ENCODE measurements at places on chromosomes 1 and 21.
A peak's percentile ranks its signal among the peaks of the same experiment; 100 is the strongest.

DNA sequence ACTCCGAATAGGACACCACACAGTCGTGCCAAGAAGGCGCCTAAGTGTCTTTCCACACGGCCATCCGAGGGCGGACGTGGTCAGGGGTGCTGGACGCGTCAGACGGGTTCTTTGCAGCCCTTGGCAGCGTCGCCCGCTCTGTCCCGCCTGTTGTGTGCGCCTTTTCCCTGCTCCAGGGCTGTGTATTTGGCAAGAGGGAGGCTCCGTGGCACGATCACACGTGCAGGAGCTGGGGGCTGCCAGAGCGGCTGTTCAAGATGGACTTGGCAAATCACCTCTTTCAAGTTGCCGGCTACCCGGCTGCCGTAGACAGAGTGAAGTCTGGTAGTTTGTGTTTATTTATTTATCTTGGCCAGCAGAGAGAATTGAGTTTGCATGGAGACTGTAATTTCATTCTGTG lies 31.9 kb downstream of the PRKCZ start:
- no peak overlapping the region for H3K4me3 ChIP-seq
- H3K36me3 ChIP-seq, result peaks cover 14% of the 10 kb centered on the region
- H3K27me3 ChIP-seq, result no peaks in the 10 kb centered on the region
- DNase-seq, result no peak
- no peaks in the 10 kb centered on the region for H3K4me1 ChIP-seq

GRCh38 chr1:62882201-62883104 lies 98.5 kb downstream of the ATG4C start:
- no peak for DNase-seq
- H3K36me3 ChIP-seq, result no peaks in the 10 kb centered on the region
- peaks cover 13% of the 10 kb centered on the region for H3K27me3 ChIP-seq
- H3K27ac ChIP-seq, result no peak overlapping the region
- H3K4me1 ChIP-seq, result no peaks in the 10 kb centered on the region

DNA sequence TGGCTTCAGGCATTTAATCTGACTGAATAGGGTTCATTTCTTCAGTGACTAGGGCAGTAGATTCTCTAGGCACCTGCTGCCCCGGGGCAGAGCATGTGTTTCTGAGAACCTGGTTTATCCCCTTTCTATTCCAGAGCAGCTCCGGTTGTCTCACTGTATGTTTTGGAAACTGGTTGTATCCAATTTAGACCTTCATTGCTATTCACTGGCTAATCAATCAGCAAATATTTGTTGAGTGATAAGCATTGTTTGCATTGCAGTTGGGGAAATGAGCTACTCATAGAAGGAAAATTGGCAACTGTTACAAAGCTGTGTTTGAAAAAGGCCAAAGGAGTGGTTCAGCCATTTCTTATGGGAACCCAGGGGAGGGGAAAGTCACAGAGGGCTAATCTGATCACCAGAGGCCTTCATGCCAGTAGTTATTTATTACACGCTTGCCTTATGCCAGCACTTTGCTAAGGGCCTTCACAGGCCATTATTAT lies 2.9 kb downstream of the QSOX1 start:
- no peak overlapping the region for H3K4me3 ChIP-seq
- peaks cover 17% of the 10 kb centered on the region for H3K36me3 ChIP-seq
- no peak for DNase-seq
- H3K4me1 ChIP-seq, result peaks cover 20% of the 10 kb centered on the region
- peak overlapping the region; percentile 85 for H3K27ac ChIP-seq

DNA sequence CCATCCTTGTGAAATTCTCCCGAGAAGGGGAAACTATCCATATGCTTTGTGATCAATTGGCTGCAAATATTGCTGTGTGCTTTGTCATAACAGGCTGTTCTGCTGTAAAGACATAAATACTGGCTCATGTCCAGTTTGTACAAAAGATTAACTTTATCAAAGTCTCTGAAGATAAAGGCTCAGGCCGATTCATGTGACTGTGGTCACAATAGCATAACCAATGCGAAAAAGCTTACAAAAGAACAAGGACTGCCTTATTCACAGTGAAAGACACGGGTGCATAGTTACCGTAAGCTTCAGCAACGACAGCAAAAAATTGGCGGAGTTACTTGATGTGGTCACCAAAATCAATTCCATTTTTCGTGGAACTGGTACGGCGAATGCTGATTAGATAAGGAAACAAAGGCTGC lies 173.6 kb upstream of the CHRM3 start:
- no peaks in the 10 kb centered on the region for H3K36me3 ChIP-seq
- no peaks in the 10 kb centered on the region for H3K4me1 ChIP-seq
- no peaks in the 10 kb centered on the region for H3K27me3 ChIP-seq
- no peak overlapping the region for H3K27ac ChIP-seq

- H3K27me3 ChIP-seq, result no peaks in the 10 kb centered on the region
- H3K36me3 ChIP-seq, result peaks cover 88% of the 10 kb centered on the region
- H3K27ac ChIP-seq, result no peak overlapping the region
Observed at GRCh38 chr1:51792864-51793263, 85.7 kb downstream of the NRDC start.

DNA sequence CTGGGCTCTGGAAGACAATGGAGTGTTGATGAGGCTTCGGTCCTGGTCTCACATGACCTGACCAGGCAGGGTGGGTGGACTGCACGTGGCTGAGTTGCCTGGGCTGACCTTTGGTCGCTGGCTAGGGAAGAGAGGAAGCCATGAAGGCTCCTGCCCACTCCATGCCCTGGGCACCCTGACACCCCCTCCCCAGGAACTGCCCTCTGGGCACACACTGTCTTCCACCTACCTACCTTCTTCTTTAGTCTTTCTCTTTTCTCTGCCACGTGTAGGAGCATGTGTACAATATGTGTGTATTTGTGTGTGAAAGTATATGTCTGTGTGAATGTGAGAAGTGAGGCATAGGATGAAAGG lies 15.1 kb downstream of the POU3F1 start:
- no peaks in the 10 kb centered on the region for H3K36me3 ChIP-seq
- no peak for DNase-seq
- no peaks in the 10 kb centered on the region for H3K27me3 ChIP-seq
- H3K4me1 ChIP-seq, result peaks cover 41% of the 10 kb centered on the region
- no peak overlapping the region for H3K27ac ChIP-seq

GRCh38 chr1:208093754-208094719 lies 150.1 kb downstream of the PLXNA2 start:
- DNase-seq, result no peak
- H3K4me3 ChIP-seq, result no peak overlapping the region
- H3K27ac ChIP-seq, result no peak overlapping the region
- no peaks in the 10 kb centered on the region for H3K4me1 ChIP-seq
- H3K36me3 ChIP-seq, result peaks cover 32% of the 10 kb centered on the region

- 0 out of 2 replicates have a peak, but pooled peaks cover 4% of the 10 kb centered on the region for H3K36me3 ChIP-seq
- peaks cover 12% of the 10 kb centered on the region for H3K4me1 ChIP-seq
- no peak overlapping the region for H3K27ac ChIP-seq
- DNase-seq, result no peak
Observed at GRCh38 chr1:24513706-24514105, 11.1 kb downstream of the RCAN3 start.

DNA sequence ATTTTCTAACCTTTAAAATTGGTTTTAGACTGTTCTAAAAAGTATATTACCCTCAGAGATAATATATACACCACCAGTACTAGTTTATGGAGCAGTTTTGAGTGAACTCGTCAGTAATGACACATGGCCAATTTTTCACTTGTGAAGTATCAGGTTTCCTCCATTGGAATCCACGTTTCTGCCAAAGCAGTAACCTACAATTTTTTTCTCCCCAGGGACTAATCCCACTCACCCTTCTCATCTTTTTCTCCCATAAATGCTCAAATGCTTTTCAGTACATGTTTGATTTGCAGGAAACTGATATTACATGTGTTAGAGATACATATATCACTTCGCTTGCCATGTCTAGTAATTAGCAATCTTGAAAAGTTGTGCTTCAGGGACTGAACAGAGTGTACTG lies 94.1 kb downstream of the COL24A1 start:
- no peak overlapping the region for H3K27ac ChIP-seq
- no peak for DNase-seq
- no peaks in the 10 kb centered on the region for H3K36me3 ChIP-seq
- no peak overlapping the region for H3K4me3 ChIP-seq
- peaks cover 5% of the 10 kb centered on the region for H3K27me3 ChIP-seq

GRCh38 chr1:15020943-15021745 lies 132.4 kb upstream of the TMEM51 start:
- peaks cover 21% of the 10 kb centered on the region for H3K4me1 ChIP-seq
- no peaks in the 10 kb centered on the region for H3K36me3 ChIP-seq
- peak overlapping the region; percentile 48 for H3K27ac ChIP-seq
- no peak for DNase-seq

DNA sequence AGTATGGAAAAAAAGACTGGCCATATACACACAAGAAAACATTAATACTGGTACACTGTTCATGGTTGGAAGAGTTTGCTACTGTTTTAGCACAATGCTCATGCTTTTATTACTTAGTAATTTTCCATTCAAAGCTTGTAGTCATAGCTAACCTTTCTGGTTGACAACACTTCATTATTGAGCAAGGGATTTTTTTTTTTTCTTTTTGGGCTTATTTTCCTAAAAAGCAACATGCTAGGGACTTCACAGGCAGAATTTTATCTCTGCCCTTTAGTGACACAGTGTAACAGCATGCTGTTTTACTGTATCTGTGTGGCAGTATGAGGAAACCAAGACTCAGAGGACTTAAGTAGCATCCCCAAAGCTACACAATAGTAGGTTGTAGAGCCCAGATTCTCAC lies 58.5 kb downstream of the FGGY start:
- H3K27ac ChIP-seq, result no peak overlapping the region
- H3K4me3 ChIP-seq, result no peak overlapping the region
- DNase-seq, result no peak
- peaks cover 6% of the 10 kb centered on the region for H3K4me1 ChIP-seq

DNA sequence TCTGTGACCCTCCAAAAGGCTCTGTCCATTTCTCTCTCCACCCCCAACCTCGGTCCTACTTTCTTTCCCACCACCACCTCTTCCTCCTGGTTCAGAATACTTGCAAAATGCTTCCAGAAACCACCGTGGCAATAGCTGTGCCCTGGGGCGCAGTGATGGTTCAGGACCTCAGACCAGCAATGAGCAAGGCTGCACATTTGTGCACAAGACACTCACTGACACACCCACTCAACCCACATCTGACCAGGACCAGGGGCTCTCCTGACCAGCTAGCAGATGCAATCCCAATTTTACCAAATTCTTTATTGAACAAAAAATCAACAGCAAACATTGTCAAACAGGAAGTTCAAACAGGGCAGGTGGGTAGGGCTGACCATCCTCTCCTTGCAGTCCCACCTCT lies 25.7 kb downstream of the SPOCD1 start:
- H3K4me3 ChIP-seq, result no peak overlapping the region
- no peaks in the 10 kb centered on the region for H3K4me1 ChIP-seq
- no peaks in the 10 kb centered on the region for H3K27me3 ChIP-seq
- peak; percentile 18 for DNase-seq
- no peaks in the 10 kb centered on the region for H3K36me3 ChIP-seq

DNA sequence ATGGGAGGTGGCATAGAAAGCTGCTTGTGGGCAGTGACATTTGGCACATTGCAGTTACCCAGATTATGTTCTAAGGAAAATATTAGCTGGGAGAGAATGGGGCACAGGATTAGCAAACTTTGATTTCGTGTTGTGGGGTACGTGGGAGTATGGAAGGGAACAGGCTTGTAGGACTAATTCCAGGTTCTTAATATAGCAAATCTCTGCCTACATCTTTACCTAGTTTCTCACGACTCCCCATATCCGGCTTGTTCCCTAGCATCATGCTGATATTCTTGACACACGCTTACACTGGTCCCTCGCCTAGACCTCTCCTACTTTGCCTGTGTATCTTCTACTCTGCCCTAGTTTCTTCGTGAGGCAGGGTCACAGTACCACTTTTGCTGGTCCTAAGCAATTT lies 293.9 kb upstream of the PLXNA2 start:
- H3K4me1 ChIP-seq, result no peaks in the 10 kb centered on the region
- DNase-seq, result no peak
- H3K27ac ChIP-seq, result no peak overlapping the region
- no peaks in the 10 kb centered on the region for H3K36me3 ChIP-seq
- H3K27me3 ChIP-seq, result no peaks in the 10 kb centered on the region

DNA sequence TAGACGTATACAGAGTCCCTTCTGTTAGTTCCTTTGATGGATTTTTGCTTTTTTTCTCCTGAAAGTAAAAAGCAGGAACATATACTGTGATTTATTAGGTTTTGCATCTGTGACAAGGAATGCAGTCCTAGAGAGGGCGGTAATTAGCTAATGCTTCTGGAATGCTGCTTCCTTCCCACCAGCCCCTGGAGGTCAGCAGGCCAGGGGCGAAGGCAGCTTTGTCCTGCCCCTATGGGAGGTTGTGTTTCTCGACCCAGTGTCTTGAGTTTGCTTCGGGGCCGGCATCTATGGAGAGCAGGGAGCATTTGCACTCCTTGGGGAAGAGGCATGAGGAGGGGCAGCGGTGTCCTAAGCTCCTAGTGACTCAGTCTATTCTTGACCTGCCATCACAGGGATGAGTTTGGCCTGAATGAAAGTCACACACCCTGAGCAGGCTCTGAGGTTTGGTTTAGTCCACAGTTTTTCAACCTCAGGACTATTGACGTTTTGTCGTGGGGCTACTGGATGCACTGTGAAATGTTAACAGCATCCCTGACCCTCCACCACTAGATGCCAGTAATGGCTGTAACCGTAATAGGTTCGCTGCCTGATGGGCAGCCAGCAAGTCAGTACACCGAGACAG lies 85.0 kb upstream of the KCNJ15 start:
- DNase-seq, result no peak
- peak overlapping the region; percentile 84 for H3K27ac ChIP-seq
- H3K4me1 ChIP-seq, result peaks cover 16% of the 10 kb centered on the region
- no peaks in the 10 kb centered on the region for H3K36me3 ChIP-seq
- H3K4me3 ChIP-seq, result no peak overlapping the region

- peaks cover 5% of the 10 kb centered on the region for H3K27me3 ChIP-seq
- peaks cover 3% of the 10 kb centered on the region for H3K4me1 ChIP-seq
- H3K27ac ChIP-seq, result no peak overlapping the region
- H3K36me3 ChIP-seq, result no peaks in the 10 kb centered on the region
- no peak overlapping the region for H3K4me3 ChIP-seq
- DNase-seq, result no peak
Observed at GRCh38 chr1:117613249-117613968, 7.6 kb downstream of the TENT5C start.

GRCh38 chr1:22709227-22709626 lies 1.4 kb upstream of the EPHB2 start:
- H3K27me3 ChIP-seq, result no peaks in the 10 kb centered on the region
- no peak overlapping the region for H3K27ac ChIP-seq
- H3K4me1 ChIP-seq, result peaks cover 12% of the 10 kb centered on the region

DNA sequence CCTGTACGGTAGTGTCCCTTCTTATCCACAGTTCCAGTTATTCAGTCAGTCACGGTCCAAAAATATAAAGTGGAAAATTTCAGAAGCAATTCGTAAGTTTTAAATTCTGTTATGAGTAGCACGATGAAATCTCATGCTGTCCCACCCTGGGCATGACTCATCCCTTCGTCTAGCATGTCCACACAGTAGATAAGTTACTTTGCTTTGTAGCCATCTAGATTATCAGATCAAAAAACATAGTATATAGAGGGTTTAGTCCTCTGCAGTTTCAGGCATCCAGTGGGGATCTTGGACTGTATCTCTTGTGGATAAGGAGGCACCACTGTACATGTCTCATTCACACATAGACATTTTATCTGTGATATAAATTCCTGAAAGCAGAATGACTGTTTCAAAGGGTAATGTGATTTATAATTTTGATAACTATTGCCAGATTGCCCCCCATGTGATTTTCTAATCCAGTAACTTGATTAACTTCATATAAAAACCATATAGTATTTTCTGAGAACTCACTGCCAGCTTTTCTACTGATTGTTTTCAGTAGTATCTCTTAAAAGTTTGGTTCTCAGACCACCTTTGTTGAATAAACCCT lies 143.3 kb downstream of the DYRK1A start:
- no peak overlapping the region for H3K27ac ChIP-seq
- DNase-seq, result no peak
- no peak overlapping the region for H3K4me3 ChIP-seq
- H3K27me3 ChIP-seq, result no peaks in the 10 kb centered on the region
- no peaks in the 10 kb centered on the region for H3K4me1 ChIP-seq
- H3K36me3 ChIP-seq, result peaks cover 93% of the 10 kb centered on the region
